ENCODE measurements at places on chromosomes 3 and 15.

GRCh38 chr3:194964809-194965208, 279.1 kb downstream of the FAM43A start:
- DNase-seq, result no peak

DNA sequence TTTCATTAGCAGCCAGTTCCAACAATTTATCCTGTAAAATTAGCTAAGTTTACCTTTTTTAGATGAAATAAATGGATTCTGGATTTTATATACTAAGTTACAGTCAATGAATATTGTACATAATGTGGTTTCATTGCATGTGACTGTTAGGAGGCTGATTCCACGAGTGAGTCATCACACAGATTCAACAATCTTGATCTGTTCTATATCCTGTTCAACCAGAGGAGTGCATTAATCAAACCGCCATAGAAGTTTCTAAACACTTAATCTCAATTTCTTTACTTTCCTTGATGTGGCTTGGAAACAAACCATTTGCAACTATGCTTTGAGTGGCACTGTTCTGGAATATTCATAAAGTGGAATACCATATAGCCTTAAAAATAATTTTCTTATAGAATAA, 15.3 kb downstream of the DNAJC13 start:
- DNase-seq, result peak; percentile 67

DNA sequence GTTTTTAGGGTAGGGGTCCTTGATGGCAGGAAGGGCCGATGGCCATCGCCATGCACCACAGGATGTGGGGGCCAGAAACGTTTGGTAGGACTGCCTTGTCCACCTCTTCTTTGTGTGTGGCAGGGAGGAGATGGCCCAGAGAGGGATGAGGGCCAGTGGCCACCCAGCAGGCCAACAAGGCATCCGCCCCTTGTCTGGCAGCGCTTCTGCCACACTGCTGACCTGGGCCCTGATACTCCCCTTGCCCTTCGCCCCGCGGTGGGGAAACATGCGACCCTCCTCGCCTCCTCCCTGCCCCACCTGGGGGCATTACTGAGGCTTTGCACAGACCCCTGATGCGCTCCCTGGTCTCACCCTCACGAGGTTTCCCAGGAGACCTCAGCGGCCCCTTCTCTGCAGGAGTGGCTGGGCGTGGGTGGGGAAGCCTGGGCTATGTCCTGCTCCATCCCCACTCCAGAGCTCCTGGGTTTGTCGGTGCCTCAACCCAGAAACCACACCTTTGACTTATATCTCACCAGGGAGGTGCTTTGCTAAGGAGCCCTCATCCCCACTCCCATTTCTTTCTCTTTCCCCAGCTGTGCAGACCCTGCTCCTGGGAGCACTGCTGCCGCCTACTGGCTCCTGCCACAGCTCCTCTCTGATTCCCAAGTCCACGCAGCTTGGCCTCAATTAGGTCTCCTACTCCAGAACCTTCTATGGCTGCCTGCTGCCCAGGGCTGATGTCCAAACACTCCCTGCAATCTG, 38.7 kb downstream of the FEM1B start:
- no peak for DNase-seq

DNA sequence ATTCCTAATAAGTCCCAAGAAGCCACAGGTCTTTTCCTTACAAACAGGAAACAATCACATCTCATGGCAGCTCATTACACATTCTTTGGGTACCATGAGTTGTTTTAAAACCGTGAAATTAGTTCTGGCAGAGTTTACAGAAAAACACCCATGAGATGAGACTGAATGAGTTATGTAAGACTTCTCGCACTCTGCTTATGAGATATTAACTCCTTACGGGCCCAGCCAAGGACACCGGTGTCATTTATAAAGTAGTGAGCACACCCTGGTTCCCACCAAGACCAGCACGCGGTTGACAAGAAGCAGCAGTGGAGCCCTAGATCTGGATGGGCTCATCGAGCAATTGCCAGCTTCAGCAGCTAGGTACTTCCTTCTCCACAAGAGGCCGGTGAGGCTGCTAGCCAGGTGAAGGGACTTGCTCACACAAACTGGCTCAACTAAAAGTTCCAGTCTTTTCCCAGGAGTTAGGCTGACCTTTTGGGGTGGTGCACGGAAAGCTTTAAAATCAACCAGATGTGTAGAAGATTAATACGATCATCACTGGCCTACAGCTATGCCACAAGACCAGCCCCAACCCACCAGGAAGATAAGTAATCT, 318.6 kb upstream of the ICE2 start:
- no peak for DNase-seq

DNA sequence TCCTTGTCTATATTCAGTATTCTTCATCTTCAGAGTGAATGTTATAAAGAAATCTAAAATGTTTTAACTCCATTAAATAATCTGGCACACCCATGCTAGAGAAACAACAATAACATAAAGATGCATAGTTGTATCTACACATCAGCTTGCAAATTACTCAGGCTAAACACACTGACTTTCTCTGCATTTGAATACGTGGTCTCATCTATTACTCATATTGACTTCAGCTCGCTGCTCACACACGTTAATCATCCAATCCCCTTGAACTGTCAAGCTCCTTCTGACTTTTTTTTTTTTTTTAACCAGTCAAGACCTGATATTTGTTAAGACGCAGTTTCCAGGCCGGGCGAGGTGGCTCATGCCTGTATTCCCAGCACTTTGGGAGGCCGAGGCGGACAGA, 1137.3 kb upstream of the CADM2 start:
- no peak for DNase-seq

GRCh38 chr15:66226736-66227135, 26.8 kb downstream of the MEGF11 start:
- no peak for DNase-seq

DNA sequence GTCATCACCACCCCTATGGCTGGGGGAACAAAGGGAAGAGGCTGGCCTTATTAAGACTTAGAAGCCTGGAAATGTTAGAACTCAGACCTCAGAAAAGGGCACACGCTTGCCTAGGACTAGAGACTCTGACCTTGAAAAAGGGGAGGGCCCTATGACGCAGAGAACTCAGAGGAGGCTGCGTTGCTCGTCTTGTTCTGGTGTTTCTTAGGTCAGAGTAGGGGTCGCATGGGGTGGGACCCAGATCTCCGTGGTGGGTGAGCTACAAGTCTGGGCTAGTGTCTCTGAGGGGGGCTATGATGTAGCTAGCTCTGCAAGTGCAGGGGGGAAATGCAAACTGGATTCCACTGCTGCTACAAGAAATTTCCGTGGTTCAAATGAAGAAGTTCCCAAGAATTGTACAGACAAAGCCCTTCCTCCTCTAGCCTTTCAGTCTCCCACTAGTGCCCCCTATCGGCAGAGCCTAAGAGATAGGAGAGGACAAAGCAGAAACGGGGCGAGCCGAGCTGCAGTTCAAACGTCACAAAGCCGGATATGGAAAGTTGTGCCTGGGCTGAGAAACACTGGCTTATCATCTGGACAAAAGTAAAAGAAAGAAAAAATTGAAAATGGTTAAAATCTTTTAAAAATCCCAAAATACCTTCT, 392.9 kb upstream of the ROBO2 start:
- DNase-seq, result no peak

DNA sequence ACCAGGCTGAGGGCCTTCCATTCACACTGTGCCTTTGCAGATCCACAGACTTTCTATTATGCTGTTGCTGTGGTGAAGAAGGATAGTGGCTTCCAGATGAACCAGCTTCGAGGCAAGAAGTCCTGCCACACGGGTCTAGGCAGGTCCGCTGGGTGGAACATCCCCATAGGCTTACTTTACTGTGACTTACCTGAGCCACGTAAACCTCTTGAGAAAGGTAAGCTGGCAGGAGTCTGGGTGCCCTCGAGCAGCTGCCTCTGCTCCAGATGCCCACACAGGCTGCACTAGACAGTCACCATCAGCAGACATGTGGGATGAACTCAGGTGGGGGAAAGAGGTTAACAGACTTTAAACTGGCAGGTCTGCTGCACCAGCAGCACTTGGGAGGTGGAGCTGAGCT, 8.3 kb downstream of the TF start:
- DNase-seq, result no peak

DNA sequence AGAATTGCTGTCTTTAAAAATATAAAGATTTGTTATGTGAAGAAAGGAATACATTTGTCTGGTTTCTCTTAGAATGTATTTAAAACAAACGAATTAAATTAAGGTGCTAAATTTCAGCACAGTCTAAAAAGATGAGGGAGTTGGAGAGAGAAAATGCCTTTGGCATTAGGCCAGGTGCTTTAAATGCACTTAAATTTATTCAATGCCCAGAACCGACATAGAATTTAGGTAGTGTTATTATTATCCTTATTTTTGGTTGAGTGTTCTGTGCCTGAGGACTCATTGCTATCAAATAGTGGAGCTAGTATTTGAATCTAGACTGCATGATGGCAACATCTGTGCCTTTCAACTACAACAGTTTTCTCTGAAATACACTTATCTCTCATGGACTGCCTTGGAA, 287.5 kb downstream of the RBMS3 start:
- no peak for DNase-seq

DNA sequence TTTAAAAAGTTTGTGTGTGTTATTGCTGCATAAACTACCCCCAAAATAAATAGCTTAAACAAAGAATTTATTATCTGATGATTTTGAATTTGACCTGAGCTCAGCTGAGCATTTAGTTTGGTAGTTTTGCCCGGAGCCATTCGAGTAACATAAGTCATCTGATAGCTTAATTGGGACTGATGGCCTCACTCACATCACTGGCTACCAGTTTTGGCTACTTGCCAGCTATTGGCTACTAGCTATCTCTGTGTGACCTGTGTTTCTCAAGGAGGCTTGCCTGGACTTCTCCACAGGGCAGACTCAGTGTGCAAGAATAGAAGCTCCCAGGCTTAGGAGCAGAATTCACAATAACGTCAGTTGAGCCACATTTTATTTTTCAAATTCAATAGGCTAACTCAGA, 9.0 kb downstream of the CNTN3 start:
- DNase-seq, result no peak

- no peak for DNase-seq
Measured at GRCh38 chr3:8327739-8328138, 173.9 kb upstream of the LMCD1 start.

- DNase-seq, result no peak
Measured at GRCh38 chr15:91047545-91048199, 25.3 kb upstream of the VPS33B start.

- DNase-seq, result peak; percentile 27
Measured at GRCh38 chr15:51403072-51403878, 61.8 kb downstream of the GLDN start.

DNA sequence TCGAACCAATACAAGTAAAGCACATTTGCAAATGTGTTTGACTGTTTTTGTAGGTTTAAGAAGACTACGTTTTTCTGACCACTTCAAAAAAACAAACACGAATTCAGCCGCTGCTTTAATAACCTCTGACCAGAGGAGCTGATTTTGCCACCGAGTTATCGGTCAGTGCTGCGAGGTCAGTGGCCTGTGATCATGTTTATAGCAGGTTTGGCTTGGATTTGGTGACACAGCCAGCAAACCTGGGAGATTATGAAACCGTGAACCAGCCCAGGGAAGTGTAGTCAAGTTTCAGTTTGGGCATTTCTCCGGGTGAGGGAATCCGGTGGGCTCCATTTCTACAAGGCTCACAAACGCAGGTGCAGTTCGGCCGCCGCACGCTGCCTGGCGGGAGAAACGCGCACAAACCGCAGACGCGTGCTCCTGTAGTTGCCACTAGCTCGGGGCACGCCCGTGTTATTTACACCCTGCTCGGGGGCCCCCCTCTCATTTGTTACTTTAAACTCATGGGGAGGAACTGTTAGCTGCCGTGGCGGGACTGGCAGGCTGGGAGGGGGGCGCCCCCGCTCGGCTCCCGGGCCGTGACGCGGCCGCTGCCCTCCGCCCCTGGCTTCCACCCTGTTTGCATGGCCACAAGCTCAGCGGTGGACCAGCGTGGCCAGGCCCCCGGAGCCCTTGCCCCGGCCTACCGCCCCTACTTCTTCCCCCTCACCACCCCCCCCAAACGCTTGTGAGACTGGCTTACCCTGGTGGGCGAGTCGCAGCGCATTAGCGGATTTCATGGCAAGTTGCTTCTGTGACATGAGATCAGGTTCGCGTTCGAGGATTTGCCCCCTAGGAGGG, 13.6 kb upstream of the ONECUT1 start:
- no peak for DNase-seq

- DNase-seq, result no peak
Measured at GRCh38 chr3:10507331-10507730, 1.9 kb upstream of the ATP2B2 start.

DNA sequence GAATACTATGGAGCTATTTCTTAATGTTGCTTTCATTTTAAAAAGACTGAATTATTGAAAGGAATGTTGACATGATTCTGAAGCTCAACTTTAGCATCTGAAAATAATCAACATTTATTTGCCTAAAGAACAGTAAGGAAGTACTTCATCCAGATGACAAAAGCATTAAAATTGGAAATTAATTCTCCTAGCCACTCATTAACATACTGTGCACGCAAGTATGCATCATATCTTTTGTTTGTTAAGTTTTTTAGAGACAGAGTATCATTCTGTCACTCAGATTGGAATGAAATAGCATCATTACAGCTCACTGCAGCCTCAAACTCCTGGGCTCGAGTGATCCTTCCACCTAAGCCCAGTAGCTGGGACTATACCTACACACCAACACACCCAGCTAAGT, 632.1 kb upstream of the ALCAM start:
- no peak for DNase-seq

DNA sequence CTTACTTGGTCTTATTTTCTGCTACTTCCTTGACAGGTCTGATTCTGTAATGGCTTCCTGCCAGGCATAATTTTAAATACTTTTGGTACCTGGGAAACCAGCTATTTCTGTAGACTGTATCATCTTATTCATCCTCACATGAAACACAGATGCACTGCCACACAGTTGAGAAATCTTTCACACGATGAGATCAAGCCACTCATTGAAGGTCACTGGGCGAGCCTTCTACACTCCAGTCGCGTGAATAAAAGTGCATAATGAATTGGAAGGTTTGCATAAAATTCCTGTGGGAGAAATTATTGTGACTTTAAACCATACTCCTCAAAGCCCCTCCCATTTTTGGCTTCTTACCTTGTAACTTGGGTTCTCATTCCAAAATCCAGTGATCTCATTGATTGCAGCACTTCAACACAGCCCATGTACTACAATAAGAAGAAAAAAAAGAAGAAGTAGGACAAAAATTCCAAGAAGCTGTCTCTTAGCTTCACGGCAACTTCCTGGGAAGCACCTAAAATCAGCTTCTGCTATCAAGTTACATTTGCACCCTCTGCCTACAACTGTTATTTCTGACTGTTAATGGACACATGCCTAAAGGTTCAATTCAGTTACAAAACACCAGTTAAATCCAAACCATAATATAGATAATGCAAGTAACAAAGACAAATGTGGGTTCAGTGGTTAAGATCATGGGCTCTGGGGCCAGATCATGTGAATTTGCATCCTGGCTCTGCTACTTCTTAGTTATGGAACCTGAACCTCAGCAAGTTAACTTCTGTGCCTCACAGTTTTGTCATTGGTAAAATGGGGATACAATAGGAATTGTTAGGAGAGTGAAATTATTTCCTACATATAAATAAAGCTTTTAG, 39.0 kb downstream of the SHC4 start:
- DNase-seq, result no peak

- no peak for DNase-seq
Measured at GRCh38 chr3:20772869-20773268, 586.9 kb upstream of the SGO1 start.

GRCh38 chr3:177529716-177530335, 332.5 kb upstream of the TBL1XR1 start:
- no peak for DNase-seq
